Skeletal muscle cell (primary cell): ENCODE measurements at places on chromosomes 12 and 14.

DNA sequence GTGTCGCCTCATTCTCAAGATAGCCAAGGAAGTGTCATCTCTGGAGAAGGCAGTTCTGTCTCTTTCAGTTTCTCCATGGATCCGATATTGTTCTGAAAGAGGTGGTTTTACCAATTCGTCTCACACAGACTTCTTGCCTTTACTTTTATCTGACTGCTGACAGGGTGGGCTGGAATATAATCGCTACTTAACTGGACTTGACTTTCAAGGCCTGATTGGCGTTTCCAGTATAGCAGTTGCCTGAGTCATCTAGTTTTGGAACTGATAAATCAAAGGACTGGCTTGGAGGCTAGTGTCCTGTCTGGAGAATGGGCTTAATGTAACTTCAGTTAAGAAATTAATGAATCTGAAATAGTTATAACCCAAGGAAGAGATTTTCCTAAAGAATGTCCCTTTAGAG, 21.6 kb downstream of the PRKCH start:
- no peak for DNase-seq

GRCh38 chr14:101476916-101477553, 84.3 kb upstream of the DIO3 start:
- no peak for DNase-seq

DNA sequence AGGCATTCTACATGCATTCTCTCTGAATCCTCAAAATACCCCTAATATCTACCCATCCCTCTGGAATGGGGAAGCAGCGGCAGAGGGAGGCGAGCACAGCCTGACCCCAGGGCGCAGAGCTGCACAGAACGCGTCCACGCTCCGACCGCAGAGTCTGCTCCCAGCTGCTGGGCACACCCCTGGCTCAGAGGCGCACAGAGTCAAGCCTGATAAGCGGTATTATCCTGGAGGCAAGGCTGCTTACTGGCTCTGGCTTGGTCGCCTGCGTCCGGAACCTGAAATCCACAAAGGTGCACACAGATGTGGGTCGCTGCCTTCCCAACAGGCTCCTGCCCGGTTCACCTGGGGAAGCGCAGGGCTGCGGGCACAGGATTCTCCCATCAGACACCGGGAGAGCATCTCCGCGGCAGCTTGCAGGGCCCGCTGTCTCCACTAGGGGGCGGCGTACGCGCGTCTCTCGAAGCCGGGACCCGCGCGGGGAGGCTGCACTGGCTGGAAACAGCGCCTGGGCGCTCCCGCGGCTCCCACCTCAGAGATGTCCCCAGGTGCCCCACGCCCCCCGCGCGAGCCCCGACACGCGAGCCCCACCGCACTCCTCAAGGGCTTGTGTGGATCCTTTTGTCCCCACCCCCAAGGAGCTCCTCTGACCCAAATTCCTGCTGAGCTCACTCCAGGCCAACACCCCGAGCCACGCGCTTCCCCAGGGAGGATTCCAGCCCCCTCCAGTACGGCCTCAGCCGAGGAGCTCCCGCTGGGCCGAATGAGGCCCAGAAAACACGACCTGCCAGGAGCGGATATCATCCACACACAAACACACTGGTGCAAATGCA, 120.1 kb upstream of the FZD10 start:
- DNase-seq = no peak

DNA sequence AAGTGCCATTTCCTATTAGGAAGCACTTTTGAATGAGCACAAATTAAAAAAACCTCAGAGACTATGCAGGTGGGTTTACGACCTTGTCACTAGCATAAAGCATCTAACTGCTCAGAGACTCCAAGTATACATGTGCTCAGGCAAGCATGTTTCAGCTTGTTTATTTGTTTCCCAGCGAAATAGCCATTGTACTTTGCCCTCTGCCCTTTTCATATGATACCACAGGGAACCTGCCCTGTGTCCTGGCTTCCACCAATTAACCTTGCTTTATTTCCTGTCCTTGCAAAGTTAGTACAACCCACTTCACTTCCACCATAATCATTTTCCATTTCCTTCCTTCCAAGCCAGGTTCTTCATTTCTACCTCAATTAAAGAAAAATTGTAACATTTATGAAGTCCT, 194.9 kb downstream of the DUSP6 start:
- no peak for DNase-seq

GRCh38 chr12:10065241-10065640, 33.5 kb downstream of the CLEC1A start:
- no peak for DNase-seq

DNA sequence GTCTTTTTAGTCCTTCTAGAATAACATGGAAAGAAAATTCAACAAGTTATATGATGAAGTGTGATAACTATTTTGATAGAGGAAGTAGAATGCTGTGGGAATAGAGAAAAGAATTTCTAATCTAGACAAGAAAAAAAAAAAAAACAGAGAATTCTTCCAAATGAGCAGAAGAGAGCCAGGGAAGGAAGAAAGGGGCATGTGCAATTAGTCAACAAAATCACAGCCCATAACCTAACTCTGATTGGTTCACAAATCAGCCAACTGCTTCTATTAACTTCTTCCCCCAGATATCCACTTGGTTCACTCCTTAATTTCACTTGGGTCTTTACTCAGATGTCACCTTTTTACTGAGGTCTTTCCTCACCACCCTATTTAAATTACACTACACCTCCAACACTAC, 69.5 kb downstream of the BTG1 start:
- DNase-seq = no peak

DNA sequence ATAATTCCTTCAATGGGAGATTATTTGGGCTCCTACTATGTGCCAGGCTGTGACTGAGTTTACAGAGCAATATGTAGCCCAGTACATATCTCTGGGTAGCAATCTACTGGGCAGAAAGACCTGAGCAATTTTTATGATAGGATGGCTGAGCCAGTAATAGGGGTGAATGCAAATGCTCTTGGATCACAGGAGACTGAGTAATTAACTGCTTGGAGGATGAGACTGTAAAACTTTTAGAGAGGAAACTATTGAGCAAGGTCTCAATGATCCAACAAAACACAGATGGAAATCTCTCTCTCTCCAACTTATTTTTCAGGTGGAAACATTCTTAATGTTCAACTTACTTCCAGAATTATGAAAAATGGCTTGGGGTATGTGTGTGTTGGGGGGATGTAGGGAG, 402.2 kb downstream of the AEBP2 start:
- DNase-seq = no peak

DNA sequence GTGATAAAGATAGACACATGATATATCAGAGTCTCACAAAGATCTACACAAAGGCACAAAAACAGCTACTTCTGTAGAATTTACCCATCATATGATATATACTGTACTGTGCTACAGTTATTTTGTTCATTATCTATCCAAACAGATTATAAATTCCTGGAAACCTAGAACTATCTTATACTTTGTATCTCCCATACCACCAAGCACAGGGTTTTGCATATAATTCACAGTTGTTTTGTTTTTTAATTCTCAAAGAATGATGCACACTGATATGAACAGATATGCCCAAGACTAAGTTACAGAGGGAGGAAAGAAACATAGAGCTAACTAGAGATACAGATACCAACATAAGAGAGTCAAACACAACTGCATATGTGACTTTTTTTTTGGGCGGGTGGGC, 3.4 kb downstream of the PRKAG1 start:
- no peak for DNase-seq

DNA sequence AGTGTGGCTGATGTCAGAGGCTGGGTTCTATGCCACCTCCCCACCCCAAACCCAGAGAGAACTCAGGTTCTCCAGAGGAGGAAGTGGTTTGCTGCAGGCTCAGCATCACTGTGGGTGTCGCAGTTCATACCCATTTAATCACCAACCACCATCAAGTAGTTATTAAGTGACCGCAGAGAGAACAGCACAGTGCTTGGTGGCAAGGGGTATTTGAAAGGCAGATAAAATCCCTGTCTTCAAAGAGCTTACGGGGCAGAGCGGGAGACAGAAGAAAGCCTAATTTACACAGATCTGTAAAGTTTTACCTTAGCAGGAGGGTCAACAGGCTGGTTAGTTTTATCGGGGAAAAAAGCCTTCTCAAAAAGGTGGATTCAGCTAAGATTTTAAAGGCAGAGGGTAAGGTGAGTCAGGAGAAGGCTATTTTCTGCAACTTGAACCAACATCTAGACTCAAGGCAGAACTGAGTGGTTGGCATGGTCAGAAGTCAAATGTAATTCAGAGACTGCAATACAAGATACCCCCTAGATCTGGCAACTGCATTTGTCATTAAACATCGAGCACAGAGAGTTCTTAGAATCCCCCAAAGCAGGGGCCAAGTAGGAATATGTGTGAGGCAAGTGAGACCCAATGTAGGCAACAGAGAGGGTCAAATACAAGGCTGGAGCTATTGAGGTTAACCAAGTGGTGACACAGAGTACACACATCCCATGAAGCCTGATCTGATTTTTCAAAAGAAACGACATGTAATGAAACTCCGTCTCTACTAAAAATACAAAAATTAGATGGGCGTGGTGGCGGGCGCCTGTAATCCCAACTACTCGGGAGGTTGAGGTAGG, 13.2 kb downstream of the PXN start:
- no peak for DNase-seq

GRCh38 chr12:123027726-123028445, 47.4 kb downstream of the ARL6IP4 start:
- no peak for DNase-seq
